ENCODE measurements at places on chromosomes 6 and 20. TPM values are rescaled to one million over a fixed set of nuclear protein-coding genes. Genes with fewer than 3 reads are reported as not detected.

PTCHD4 gene
- 1.4 TPM for polyA plus RNA-seq

PTGIS gene
- polyA plus RNA-seq, result 34.6 TPM

MOG gene
- polyA plus RNA-seq, result not detected

ME1 gene
- polyA plus RNA-seq, result 2.3 TPM

TEAD3 gene
- polyA plus RNA-seq, result 53.0 TPM

CST5 gene
- 0.30 TPM for polyA plus RNA-seq

DNA sequence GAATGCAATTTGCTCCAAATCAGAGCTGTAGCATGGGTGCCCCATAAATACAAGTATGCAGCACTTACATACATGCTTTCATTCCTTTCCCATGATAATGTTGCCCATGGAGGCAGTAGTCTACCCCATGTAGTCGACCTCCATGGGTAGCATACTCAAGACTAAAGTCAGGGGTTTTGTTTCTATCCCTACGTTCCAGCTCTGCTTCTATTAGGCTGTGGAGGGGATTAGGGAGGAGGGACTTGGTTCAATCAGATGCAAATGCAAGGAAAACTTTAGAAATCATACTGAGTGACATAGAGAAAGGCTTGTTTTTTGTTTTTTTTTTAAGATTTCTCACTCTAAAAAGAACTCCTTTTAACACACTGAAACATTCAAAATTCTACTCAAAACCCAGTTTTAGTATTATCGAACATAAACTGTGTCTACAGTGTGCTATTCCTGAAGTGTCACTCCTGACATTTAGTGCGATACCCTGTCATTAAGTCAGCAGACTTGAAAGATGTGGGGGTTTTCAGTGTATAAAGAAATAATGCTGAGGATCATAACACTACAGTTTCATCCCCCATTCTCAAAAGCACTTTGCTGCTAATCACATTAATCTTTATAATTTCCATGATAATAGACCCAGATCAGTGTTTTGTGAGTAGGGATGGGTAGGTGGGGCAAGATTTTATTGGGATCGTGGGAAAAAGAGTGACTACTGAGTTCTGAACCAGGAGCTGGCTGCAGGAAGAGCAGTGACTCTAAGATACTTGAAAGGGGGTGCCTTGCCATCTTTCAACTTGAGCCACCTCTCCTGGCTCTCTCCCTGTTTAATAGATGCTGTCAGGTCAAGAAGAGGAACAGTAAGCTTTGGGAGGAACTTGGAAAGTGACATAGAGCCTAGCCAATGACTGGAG lies 40.4 kb upstream of the SCML4 start:
- DNase-seq, result no peak

- no peak for DNase-seq
Measured at GRCh38 chr6:159984268-159984786, 15.4 kb downstream of the IGF2R start.

DNA sequence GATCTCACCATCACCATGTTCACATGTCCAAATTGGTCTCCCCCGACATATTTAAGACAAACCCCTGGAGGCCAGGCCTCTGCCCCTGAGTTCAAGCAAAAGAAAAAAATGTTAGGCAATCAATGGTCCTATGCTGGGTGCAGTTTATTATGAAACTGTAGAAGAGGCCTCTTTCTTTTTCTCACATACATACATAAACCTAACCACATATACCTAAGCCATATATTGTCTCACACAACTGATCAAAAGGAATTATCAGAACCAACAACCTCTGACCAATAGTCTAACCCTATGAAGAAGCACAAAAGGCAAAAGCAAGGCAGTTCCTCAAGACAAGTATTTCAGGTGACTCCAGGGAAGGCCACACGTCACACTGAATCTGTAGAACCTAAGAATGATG lies 49.9 kb downstream of the ILRUN start:
- DNase-seq, result no peak

DNA sequence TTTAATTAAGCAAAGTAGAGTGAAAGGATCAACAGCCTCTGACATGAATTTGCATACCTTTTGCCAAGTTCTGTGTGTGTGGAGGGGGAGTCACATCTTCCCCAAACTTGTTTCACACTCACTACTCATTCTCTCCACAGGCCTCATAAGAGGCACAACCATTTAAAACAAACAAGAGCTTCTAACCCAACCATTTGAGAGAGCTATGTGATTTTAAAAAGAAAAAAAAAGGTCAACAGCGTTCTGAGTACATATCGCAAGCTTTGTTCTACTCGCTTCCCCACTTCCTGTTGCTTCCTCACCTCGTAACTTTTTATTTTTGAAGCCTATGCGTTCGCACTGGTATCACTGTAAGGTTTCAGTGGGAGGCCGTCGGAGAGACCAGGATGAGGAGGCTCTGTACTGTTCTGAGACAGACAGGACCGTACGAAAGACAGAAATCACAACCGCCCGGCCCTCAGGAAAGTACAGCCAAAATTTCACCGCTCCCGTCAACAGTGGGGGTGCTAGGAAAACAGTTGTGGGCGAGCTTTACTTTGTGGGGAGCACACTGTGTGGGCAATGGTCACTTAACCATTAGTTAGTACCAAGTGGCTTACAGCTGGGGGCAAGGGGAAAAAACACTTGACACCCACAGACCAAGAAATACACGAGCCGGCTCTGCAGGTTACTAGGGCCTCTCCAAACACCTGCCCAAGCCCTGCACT lies 61.3 kb downstream of the TRERF1 start:
- no peak for DNase-seq

GRCh38 chr6:47094241-47094925 lies 52.3 kb upstream of the ADGRF1 start:
- no peak for DNase-seq

DNA sequence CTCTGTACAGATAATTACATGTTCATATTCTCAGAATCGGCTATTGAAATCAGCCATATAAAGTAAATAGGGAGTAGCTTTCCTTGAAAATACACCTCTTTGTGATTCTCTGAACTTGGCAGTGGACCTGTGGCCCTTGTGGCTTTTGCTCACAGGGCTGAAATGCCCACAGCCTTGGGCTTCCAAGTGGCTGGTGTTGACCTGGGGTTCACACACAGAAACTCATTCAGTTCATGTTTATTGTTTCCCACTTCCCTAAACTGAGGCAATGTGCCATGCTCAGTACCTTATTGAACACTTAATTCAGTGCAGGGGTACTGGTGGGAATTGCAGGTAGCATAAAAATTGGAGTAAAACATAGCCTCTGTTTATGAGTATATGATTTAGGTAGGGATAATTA lies 19.1 kb upstream of the TULP4 start:
- no peak for DNase-seq

- DNase-seq, result no peak
Measured at GRCh38 chr6:69423785-69424184, 373.0 kb downstream of the LMBRD1 start.

DNA sequence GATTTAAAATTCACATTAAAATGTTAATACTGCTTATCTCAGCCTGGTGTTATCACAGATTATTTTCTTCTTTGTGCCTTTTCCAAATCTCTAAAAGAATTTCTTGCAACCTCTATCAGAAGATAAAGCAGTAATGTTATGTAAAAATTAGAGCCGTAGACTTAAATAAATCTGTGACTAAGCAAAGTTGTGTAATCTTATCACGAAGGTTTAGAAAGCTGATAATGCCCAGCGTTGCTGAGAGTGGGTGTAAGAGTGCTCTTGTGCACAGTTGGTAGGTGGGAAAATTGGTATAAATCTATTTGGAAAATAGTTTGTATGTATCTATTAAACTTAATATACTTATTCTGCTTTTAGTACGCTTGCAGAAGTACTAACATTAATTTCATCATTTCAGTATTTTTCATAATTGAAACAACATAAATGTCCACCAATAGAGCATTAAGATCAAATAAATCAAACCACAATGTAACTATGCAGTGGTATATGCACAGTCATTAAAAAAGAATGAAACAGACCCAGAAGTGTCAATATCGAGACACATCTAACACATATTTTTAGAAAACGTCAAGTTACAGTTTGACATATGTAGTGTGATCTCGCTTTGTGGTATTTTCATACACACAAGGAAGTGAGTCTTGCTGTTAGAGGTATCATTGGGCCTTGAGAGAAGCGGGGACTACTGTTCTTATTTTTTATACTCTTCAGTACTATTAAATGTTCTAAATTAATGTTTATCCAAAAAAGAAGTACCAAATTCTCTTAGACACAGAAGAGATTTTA lies 54.4 kb upstream of the PBOV1 start:
- DNase-seq, result no peak

GRCh38 chr20:19341348-19342053 lies 129.1 kb downstream of the SLC24A3 start:
- no peak for DNase-seq

- DNase-seq, result no peak
Measured at GRCh38 chr6:136520517-136520916, 29.7 kb downstream of the MAP7 start.

DNA sequence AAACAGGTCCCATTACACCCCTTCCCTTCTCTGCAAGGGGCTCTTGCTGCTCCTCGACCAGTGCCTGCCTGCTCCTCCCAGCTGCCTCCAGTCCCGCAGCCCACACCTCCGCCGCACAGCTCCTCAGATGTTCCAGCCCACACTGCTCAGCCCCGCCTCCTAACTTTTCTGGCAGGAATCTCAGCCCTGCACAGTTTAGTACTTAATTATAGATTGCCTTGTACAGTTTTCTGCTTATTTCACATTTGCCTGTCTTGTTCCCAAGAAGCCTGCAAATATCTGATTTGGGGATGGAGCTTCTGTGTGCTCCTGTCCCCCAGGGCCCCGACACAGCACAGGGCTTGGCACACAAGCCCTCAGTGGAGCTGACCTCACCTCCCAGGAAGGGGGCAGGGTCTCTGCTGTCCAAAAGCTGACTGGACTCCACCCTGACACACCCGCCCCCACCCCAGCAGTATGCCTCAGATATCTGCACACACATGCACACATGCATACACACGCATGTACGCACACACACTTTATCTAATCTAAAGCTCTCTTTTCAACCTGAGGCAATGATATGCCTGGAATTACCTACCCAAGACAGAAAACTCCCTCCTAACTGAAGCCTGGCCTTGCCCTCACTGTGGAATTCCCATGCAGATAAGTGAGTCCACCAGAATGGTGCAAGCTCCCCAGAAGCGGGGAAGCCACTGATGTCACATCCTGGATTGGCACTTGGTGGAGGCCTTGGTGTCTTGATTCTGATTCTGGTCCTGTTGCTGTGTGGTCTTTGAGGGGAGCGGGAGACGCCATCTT lies 1.2 kb upstream of the PNPLA1 start:
- DNase-seq, result no peak

GRCh38 chr6:71309656-71310055 lies 21.0 kb downstream of the OGFRL1 start:
- DNase-seq, result no peak

- no peak for DNase-seq
Measured at GRCh38 chr6:138512609-138513008, 13.3 kb upstream of the NHSL1 start.

- no peak for DNase-seq
Measured at GRCh38 chr20:49561256-49561655, 6.7 kb downstream of the PTGIS start.

DNA sequence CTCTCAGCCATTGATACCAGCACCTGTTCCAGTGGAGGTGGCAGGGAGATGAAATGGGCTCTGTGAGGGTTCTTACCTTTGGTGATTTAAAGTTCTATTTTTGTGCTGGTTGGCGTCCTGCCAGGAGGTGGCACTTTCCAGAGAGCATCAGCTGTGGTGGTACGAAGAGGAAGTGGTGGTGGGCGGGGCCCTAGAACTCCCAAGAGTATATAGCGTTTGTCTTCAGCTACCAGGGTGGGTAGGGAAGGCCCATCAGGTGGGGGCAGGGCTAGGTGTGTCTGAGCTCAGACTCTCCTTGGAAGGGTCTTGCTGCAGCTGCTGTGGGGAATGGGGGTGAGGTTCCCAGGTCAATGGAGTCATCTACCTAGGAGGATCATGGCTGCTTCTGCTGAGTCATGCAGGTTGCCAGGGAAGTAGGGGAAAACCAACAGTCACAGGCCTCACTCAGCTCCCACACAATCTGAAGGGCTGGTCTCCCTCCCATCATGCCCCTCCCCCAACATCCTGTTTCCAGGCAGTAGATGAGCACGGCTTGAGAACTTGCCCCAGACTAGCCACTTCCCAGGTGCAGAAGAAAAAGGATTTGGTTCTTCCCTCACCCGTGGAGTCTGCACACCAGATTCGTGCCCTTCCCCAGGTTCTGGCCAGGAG lies 46.6 kb downstream of the MOXD1 start:
- no peak for DNase-seq

DNA sequence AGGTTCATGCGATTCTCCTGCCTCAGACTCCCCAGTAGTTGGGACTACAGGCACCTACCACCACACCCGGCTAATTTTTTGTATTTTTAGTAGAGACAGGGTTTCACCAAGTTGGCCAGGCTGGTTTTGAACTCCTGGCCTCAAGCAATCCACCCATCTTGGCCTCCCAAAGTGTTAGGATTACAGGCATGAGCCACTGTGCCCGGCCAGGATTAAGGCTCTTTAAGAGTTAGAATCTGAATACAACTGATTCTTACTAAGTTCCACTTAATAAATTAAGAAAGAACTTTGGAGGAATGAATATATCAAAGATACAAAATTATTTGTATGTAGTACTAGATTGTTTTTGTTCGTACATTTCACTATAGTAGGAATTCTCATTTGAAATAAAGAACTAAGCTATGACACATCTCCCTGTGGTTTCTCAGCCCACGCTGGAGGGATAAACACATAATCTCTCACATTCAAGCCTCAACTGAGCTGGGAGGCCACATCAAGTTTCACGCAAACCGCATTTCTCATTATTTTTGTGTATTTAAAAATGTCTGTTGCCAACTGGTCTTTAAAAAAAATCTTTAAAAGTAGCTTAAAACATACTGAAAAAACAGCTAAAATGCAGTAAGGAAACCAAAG lies 34.2 kb downstream of the DTNBP1 start:
- no peak for DNase-seq

DNA sequence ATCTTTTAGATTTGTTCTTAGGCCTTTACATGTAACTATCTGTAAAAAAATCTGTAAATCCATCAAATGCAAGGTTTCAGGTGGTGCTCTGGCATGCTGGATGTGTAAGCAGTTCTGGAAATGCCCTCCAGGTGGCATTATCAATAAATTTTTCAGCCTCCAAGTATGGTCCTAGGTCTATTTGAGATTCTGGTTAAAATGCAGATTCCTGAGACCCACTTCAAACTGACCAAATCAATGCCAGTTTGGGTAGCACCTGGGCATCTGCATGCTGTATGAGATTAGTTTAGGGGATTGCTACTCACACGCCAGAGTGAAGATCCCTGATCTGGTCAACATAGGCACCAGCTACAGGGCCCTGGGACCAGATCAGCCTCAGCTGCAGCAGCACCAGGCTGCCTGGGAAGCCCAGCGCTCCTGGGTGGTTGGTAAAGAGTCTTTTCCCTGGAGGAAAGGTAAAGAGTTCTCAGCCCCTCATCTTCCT lies 507.3 kb upstream of the CITED2 start:
- no peak for DNase-seq

- peak; percentile 42 for DNase-seq
Measured at GRCh38 chr6:105431226-105431625, 28.3 kb upstream of the PREP start.

DNA sequence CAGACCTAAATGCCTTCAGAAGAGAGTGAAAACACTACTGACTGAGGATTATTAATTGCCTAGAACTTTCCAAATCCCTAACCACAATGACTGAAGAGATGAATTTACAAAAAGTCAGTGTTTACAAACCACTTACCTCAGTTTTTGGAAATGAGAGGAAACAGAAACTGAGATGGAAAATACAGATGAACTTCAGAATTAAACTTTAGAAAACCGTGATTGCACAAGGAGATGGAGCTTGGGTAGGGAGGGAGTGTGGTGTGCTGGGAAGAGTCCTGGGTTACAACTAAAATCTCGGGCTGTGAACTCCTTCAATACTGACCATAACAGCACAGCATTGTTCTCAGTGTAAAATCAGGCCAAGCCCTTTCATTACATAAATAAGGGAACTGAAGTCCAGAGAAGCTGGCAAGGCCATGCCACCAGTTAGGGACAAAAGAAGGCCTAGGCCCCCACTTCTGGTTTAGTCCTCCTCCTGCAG lies 4.0 kb downstream of the ELMO2 start:
- DNase-seq, result no peak

Measured in renal pelvis (tissue), 12 donors.